Activated CD4-positive, alpha-beta T cell treated with anti-CD3 and anti-CD28 coated beads for 48 hours (primary cell): ENCODE measurements at places on chromosomes 3 and 15.
A peak's percentile ranks its signal among the peaks of the same experiment; 100 is the strongest.

DNA sequence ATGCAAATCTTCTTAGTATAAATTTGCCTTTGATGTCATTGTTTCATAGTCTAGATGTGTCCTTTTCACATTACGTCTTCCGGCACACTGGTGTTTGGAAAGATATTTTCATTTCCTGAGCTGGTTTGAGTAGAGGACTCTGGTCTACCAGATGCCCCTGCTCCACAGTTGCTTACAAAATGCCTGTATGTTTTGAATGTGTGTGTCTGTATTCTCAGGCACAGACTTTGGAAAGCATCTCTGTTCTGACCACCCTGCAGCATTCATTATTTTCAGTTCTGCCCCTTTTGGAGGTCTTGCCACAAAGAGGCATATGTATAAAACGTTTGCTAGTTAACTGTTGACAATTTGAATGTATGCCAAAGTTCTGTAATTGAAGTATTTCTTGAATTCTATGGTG, 236.0 kb upstream of the GOLIM4 start:
- no peak for DNase-seq

GRCh38 chr3:124094496-124094895, 102.6 kb upstream of the ROPN1 start:
- DNase-seq: no peak

DNA sequence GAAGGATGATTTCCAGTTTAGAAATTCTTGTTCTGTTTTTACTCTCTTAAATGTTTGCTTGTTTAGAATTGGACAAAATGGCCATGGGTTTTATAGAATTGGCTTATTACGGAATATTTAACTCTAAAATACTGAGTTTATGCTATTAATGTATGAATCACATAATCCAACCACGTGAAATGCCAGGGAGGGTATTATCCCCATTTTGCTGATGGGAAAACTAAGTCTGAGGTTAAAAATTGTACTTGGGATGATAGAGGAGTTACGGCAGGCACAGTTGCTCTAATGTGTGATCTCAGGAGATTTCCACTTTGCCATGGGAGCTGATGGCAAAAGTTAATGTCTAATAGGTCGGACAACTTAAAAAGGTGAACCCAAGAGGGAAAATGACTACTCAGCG, 194.4 kb downstream of the ITPR1 start:
- DNase-seq: no peak

DNA sequence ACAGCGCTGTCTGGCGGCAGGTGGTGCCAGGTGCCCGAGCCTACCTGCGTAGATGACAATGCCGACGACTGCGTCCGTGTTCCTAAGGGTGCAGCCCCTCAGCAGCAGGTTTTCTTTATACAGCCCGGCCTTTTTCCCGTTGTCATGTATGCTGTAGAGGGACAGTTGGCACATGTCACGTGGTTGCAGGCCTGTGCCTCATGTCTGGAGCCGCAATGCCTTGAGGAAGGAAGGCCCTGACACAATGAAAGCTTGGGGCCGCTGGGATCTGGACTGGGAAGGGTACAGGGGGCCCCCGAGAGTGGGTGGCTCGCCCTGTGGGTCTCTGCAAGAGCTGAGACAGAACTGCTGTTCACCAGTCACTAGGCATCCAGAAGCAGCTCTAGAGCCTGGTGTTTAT, 136.0 kb downstream of the ATP10A start:
- DNase-seq: no peak

DNA sequence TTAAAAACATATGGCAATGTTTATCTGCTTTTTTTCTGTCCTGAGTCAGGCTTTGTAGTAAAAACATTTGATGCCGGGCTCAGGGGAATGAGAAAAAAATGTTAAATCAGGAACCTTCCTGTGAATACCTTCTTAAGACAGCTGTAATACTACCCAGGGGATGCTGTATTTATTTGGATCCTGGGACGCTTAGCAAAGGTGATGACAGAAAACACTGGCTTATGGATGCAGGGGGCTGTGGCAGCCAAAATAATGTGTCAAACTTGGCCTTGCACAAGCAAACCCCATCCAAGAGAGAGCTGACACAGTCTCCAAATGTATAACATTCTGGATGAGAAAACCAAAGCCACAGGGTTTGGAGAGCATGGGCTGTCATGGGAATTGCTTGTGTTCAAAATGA, 438.2 kb upstream of the PROK2 start:
- DNase-seq: no peak

DNA sequence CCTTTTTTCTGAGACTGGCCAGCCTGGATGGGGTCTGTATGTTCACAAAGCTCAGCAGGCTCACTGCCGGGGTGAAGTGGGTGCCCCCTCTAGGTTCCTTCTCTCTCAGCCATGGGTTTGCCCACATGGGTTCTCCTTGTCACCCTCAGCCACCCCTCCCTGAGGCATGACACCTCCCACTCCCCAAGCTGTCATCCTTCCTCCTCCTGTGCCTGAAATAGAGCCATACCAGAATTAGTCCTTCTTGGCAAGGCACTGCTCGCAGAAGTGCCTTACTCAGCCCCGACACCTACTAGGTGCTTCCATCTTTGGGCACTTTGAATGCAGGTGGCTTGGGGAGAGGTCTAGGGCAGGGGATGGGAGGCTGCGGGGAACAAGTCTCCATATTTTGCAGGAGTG, 62.9 kb upstream of the SEC13 start:
- DNase-seq: no peak

DNA sequence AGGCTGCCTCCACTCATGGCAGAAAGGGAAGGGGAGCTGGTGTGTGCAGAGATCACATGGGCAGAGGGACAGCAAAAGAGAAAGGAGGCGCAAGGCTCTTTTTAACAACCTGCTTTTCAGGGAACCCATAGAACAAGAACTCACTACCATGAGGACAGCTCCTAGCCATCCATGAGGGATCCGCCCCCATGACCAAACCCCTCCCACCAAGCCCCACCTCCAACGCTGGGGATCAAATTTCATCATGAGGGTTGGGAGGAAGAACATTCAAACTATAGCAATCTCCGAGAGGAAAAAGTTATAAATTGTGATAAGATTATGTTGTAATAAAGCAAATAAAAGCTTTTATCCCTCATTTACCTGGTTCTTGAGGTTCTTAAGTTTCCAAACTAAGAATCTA, 84.7 kb upstream of the LMCD1 start:
- DNase-seq: peak; percentile 20

GRCh38 chr15:77487469-77487842, 66.8 kb downstream of the HMG20A start:
- DNase-seq: no peak

DNA sequence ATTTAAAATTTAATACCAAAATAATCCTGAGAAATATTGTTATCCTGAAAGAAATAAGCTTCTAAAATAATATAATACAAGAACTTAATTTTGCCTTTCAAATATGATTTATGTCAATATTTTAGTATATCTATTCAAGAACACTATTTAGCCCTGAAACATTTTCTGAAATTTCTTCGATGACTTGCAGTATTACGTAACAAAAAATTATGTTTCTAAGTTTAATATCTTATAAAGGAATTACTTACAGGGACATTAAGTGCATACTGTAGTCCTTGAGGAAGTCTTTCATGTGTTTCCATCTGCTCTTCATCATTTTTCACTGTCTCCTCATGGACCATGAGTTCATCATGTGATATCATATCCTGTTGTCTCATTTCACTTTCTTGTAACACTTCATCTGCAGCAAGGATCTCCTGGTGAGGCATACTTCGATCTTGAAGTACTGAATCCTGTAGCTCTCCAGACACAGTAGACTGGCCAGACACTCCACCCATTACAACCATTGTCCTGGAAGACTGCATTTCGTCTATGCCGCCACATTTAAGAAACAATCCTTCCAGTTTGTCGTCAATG, 62.0 kb downstream of the ZNF148 start:
- DNase-seq: no peak

GRCh38 chr15:41620536-41621199, 39.5 kb upstream of the MGA start:
- no peak for DNase-seq

DNA sequence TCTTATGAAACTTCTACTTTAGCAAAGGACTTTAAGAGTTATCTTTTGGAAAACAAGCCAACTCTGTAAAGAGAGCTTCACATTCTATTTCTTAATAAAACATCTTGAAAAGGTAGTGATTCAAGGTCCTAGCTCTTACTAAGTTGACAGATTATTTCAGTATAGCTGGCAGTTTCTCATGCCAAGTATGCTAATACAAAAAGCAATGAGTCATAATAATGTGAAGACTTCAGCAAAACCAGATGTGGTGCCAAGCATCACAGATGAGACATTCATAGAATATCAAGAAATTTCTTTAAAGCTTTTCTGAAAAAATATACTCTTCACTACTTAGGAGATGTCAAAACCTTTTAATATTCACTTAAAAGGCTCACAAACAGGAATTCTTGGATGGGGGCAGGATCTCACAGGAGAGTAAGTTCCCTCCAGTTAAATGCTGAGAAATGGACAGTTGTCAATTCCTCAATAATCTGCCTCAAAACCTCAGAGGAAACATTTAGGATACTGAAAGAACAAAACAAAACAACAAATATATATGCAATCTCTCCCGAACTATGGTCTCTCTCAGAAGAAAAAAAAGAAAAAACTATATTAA, 45.6 kb downstream of the DCBLD2 start:
- no peak for DNase-seq

GRCh38 chr3:4853749-4854140, 125.5 kb upstream of the BHLHE40 start:
- no peak for DNase-seq

GRCh38 chr3:134682196-134682880, 31.5 kb upstream of the KY start:
- no peak for DNase-seq

- peak; percentile 83 for DNase-seq
These were observed 57.8 kb upstream of the RYK start for GRCh38 chr3:134308350-134308891.

DNA sequence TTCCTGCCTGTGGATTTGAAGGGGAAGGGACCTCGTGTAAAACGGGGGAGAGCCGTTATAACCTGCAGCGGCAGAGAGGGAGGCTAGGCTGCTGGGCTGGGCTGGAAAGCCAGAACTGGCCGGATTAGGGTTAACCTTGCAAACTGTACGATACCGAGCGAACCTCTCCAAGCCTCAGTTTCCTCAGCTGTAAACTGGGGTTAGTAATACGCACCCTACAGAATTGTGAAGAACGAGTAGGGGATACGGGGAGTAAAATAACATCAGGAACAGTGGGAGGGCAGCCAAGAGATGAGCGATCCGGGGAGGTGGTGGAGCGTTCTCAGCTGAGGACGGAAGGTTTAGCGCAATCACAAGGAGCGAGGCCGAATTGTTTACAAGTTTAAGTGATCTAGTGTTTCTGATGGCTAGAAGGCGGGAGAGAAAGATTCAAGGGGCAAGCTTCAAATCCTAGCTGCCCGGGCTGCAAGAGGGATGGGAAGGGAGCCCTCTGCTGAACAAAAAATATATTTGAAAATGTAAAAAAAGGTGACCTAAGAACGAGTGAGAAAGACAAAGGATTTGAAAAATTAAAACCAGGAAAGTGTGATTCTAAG, 768 bp upstream of the SEMA5B start:
- peak; percentile 30 for DNase-seq

GRCh38 chr3:119716998-119717397, 14.2 kb downstream of the CFAP91 start:
- no peak for DNase-seq

DNA sequence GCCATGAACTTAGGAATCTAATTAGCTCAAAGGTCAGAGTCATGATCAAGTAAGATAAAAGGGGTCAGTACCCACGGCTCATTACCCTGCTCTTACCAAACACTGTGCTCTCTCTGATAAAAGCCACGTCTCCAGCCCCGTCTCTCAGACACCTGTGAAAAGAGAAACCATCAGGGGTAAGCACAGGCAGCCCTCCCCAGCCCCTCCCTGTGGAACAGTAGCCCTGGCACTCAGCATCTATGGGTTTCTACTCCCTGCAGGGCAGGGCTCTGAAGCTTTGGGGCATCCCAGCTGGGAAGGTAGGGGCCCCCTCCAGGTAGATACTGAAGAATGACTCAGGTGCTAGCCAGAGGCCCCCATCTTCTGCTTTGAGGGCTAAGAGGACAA, 10.5 kb downstream of the LTF start:
- DNase-seq: no peak

DNA sequence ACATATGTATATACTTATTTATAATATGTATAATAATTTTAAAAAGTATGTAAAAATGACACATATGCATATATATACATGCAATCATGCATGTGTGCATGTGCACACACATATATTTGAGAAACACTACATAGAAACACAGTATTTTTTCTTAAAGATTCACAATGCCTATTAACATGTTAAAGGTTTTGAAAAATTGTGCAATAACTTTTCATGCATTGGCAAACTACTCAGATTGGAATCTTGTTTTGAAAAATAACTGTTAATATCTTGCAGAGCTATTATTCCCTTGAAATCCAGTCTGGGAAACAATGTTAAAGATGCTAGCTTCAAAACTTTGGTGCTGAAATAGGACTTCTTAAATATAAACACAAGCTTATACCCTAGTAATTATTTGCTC, 256.2 kb upstream of the P2RY1 start:
- DNase-seq: no peak

DNA sequence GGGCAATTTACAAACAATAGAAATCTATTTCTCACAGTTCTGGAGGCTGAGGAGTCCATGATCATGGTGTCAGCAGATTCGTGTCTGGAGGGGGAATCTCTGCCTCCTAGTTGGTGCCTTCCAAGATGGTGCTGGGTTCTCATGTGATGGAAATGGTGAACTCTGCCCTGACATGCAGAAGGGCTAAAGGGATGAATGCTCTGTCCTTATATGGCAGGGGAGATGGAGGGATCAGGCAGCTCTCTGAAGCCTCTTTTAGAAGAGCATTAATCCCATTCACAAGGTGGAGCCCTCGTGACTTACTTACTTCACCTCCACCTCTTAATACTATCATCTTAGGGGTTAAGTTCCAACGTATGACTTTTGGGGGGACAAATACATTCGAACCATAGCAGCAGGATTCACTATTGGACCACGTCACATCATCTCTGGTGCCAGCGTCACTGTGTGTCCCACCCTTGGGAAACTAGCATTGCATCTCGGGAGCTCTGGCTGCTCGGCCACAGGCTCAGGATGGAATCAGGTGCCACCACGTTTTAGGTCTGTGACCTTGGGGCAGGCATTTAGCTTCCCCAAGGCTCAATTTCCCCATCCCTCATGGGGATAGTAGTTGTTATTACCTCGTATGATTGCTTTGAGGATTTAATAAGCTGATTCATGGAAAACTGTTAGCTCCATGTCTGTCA, 53.0 kb downstream of the SV2B start:
- no peak for DNase-seq

DNA sequence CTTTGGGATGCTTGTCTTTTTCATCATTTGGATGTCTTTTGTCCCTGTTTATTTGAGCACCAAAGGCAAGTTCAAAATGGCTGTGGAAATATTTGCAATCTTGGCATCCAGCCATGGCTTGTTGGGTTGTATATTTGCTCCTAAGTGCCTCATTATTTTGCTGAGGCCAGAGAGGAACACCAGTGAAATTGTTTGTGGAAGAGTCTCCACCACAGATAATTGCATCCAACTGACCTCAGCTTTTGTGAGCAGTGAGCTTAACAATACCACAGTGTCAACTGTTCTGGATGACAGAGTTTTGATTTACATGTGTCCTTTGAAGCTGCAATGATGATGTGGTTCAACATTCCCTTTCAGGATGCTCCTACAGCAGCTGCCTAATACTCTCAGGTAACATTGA, 83.0 kb upstream of the KCNAB1 start:
- DNase-seq: no peak
